Endothelial cell of coronary artery (primary cell): ENCODE measurements at places on chromosomes 2 and 18. TPM values are rescaled to one million over a fixed set of nuclear protein-coding genes. Genes with fewer than 3 reads are reported as not detected.

MYL12B gene
- total RNA-seq = 686 and 716 TPM in 2 replicates

ANKRD23 gene
- total RNA-seq = 0.45 and 1.2 TPM in 2 replicates

MAB21L4 gene
- not detected in 2 replicates for total RNA-seq

DLX1 gene
- total RNA-seq = under 0.01 TPM in 2 replicates

CBLN2 gene
- 0.09 and 0.47 TPM in 2 replicates for total RNA-seq
